NCI-H1092 (cell line): ENCODE measurements at places on chromosomes 5 and 9.

- no peak for DNase-seq
Measured at GRCh38 chr5:32834251-32834650, 123.1 kb downstream of the NPR3 start.

DNA sequence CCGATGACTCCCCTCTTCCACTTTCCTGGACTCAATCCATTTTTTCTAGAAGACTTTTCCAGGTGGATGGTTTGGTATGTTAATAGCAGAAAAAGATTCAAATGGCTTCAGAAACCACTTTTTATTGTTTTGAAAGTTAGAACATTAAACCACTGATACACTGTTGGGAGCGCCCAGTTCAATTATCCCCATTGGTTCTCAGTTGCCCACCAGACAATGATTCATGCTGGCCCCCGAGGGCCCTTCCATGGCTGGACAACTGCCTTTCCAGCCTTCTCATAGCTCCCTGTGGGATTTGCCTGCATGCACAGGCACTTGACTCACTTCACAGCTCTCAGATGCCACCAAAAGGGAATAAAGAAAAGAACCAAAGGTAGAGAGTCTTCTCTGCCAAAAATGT, 21.3 kb upstream of the ANKRD34B start:
- DNase-seq, result no peak

DNA sequence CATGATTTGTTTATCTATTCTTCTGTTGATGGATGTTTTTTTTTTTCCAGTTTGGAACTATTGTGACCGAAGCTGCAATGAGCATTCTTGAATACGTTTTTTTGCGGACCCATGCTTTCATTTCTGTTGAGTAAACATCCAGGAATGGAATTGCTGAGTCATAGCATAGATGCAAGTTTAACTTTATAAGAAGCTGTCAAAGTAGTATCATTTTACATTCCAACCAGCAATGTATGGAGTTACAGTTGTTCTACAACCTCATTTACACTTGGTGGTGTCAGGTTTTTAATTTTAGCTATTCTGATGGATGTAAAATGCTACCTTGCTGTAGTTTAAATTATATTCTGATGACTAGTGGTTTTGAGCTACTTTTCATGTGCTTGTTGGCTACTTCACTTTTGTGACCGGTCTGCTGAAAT, 49.0 kb downstream of the NPR3 start:
- DNase-seq, result no peak

- no peak for DNase-seq
Measured at GRCh38 chr9:99827244-99827643, 5.6 kb downstream of the NR4A3 start.

DNA sequence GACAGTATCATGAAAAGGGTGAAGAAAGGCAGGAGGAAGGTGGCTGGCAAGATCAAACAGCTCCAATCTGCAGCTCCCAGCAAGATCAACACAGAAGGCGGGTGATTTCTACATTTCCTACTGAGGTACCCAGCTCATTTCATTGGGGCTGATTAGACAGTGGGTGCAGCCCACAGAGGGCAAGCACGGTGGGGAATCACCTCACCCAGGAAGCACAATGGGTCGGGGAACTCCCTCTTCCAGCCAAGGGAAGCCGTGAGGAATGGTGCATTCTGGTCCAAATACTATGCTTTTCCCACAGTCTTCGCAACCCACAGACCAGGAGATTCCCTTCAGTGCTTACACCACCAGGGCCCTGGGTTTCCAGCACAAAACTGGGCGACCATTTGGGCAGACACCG, 66.8 kb downstream of the CAMSAP1 start:
- DNase-seq, result no peak

- DNase-seq, result no peak
Measured at GRCh38 chr5:156641686-156642085, 208.4 kb upstream of the PPP1R2B start.

- no peak for DNase-seq
Measured at GRCh38 chr5:52898961-52899680, 90.0 kb upstream of the ITGA2 start.

DNA sequence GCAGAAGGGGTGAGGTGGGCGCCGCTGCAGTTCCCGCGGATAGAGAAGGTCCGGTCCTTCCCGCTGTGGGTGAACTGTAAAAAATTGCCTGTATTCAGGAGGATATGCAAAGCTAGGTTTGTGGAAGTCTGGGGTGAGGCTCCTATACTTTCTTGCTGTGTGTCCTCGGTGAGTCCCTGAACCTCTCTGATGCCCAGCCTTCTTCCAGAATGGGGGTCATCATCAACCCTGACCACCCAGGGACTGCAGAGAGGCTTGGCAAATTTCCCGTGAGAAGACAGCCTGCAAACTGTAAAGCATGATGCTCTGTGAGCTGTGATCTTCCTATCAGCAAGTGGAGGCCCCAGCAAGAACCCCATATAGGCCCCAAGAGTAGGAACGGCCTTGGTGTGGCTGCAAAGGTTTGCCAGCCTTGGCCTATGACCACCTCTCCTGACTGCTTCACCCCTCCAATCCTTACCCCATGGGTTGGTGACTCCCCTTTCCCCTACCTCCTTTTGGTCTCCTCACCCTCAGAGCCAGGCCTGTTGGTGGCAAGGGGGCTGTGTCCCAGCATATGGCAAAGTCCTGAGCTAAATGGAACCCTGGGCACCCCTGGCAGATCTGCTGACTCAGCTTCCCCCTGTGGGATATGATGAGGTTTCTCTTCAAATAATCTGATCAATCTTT, 760 bp downstream of the ALDH1B1 start:
- DNase-seq, result no peak

GRCh38 chr5:127649018-127649439, at the start of gene CTXN3:
CTXN3 (plus strand) TSS chr5:127649082; CDS start chr5:127657522, 8,440 bp downstream.
- peak; percentile 55 for DNase-seq

DNA sequence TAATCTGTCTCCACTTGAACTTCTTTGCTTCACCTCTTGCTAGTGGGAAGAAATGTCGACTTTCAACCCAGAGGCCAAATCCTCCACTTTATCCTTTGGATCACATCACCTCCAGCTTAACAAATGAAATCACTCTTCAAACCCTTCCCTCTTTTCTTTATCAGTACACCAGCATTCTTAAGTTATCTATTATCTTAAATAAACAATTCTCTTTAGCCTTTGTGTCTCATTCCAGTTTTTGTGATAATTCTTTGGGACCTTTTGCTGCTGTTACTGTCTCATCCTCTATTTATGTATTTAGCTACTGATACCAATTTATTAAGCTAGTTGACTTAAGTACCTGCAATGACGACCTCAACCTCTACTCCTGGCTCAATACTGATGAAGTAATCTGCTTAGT, 28.1 kb upstream of the FBN2 start:
- no peak for DNase-seq

- no peak for DNase-seq
Measured at GRCh38 chr5:14256756-14257393, 113.7 kb downstream of the TRIO start.

DNA sequence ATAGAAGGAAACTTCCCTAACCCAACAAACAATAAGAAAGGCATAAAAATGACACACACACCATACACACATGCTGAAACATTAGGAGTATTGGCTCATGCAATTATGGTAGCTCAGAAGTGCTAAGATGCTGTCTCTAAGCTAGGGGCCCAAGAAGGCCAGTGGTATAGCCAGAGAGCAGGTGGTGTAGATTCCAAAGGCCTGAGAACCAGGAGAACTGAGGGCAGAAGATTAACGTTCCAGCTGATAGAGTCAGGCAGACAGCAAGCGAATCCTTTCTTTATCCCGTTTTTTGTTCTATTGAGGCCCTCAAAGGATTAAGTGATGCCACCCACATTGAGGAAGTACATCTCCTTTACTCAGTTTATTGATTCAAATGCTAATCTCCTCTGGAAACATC, 262.9 kb downstream of the EPB41L4A start:
- no peak for DNase-seq

DNA sequence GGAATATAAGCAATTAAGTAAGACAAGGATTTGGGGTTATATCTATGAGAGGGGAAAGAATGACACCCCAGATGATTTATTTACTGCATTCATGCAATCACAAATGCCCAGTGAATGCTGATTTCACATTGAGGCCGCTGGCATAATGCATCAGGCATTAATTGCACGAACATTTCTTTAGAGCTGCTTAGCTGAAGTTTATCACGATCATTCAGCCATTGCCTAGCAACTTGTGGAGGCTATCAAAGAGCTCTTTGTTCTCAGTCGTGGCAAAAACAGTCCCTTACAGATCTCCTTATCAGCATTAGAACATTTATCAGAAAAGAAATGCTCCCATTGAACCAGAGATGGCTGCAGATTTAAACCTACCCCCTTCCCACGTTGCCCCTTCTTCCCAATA, 88.7 kb upstream of the PRRC1 start:
- no peak for DNase-seq

DNA sequence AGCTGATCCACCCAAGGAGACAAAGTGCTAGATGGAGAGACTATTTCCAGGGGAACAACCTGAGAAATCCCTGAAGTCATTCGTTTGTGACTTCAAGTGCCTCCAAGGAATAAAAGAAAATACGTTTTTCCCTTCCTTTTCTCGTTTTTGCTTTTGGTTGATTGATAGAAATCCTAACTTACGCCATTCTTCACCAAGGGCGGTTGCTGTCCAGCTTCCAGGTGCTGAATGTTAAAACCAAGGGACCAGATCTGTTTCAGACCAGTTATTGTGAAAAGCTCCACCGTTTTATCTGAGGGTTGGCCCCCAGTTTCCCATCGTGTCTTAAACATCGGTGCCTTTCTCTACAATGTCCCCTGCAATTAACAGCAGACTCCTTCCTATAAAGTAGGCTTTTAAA, 600.7 kb upstream of the SGCD start:
- no peak for DNase-seq

GRCh38 chr5:123217173-123217572, 128.1 kb downstream of the PRDM6 start:
- no peak for DNase-seq

GRCh38 chr9:112033237-112034215, 136.9 kb downstream of the UGCG start:
- DNase-seq, result no peak

DNA sequence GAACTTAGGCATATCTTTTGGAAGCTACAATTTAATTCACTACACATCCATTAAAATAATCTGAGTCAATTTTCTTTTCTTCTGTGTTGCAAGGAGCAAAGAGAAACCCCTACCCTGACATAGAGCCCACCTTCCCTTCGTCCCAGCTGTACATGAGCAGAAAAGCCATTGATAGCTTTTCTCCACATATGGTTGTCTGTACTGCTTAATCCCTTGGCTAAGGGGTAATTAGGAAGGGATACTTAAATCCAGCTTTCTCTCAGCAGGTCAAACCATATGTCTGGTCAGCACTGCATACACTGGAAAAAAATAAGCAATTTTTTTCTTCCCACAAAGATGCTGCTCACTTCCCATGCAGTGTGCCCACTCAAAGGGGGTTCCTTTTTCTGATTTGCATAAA, 94.7 kb upstream of the RAD23B start:
- no peak for DNase-seq

- no peak for DNase-seq
Measured at GRCh38 chr9:107170801-107171200, 112.3 kb upstream of the RAD23B start.

- no peak for DNase-seq
Measured at GRCh38 chr9:6566409-6567139, 79.0 kb downstream of the GLDC start.

- no peak for DNase-seq
Measured at GRCh38 chr5:83299353-83299752, 172.2 kb upstream of the VCAN start.

DNA sequence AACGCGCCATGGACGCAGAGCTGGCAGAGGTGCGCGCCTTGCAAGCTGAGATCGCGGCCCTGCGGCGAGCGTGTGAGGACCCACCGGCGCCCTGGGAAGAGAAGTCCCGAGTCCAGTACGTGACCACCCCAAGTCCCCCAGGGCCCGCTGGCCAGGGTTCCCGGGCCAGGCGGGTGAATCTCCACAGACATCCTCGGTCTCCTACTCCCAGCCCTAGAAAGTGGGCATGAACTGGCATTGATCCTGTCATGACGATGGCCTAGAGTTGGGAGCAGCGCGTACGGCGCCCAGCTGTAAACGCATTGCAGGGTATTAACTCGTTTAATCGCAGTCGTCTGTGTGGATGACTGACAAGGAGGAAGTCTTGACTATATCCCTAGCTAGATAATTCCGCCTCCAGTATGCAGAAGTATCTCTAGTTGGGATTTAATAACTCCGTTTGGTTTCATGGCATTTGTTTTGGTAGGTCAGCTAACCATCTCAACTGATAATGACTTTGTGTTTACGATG, 293 bp downstream of the CENPP start:
- no peak for DNase-seq

- DNase-seq, result no peak
Measured at GRCh38 chr5:68420476-68421344, 205.2 kb downstream of the PIK3R1 start.

- DNase-seq, result no peak
Measured at GRCh38 chr9:18721267-18721994, 247.5 kb downstream of the ADAMTSL1 start.

DNA sequence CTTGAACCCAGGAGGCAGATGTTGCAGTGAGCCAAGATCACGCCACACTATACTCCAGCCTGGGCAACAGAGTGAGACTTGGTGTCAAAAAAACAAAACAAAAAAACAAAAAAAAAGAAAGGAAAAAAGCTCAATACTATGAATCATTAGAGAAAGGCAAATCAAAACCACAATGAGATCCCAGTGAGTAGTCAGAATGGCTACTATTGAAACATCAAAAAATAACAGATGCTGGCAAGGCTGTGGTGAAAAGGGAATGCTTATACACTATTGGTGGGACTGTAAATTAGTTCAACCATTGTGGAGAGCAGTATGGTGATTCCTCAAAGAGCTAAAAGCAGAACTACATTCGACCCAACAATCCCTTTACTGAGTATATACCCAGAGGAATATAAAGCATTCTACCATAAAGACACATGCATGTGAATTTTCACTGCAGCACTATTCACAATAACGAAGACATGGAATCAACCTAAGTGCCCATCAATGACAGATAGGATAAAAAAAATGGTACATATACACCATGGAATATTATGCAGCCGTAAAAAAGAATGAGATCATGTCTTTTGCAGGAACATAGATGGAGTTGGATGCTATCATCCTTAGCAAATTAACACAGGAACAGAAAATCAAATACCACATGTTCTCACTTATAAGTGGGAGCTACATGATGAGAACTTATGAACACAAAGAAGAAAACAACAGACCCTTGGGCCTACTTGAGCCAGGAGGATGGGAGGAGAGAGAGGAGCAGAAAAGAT, 81.9 kb upstream of the ARRDC3 start:
- DNase-seq, result no peak

GRCh38 chr5:180367300-180367699, 14.2 kb upstream of the GFPT2 start:
- DNase-seq, result no peak

DNA sequence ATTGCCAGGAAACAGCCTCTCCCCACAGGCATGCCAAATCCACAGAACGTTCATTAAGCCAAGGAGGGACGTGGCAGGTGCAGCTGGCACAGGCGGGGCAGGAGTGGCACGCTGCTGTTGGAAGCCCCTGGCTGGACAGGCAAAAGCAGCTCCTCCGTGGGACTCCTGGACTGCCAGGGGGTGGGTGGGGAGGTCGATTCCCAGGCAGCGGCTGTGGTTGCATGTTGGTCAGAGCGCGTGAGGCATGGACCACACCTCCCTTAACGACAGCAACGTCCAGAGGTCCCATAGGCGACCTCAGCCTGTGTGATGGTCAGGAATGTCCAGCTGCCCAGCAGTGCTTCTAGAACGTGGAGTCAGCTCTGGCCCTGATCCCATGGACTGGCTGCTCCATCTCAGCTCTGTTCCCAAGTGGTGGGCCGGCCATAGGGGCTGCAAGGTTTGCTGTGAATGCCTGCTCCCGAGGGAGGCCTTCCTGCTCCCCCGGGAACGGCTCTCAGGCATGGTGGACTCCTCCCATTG, 6.9 kb downstream of the SLC6A19 start:
- DNase-seq, result no peak
